CD4-positive, alpha-beta T cell treated with Interleukin-12 subunit alpha and Interleukin-12 subunit beta, for 1 hour (primary cell): ENCODE measurements at places on chromosomes 2 and 18.

GRCh38 chr2:65634304-65634703 is 201.9 kb upstream of the SPRED2 start:
- DNase-seq: no peak

GRCh38 chr2:46302005-46302695 is 4.9 kb downstream of the EPAS1 start:
- DNase-seq: no peak

DNA sequence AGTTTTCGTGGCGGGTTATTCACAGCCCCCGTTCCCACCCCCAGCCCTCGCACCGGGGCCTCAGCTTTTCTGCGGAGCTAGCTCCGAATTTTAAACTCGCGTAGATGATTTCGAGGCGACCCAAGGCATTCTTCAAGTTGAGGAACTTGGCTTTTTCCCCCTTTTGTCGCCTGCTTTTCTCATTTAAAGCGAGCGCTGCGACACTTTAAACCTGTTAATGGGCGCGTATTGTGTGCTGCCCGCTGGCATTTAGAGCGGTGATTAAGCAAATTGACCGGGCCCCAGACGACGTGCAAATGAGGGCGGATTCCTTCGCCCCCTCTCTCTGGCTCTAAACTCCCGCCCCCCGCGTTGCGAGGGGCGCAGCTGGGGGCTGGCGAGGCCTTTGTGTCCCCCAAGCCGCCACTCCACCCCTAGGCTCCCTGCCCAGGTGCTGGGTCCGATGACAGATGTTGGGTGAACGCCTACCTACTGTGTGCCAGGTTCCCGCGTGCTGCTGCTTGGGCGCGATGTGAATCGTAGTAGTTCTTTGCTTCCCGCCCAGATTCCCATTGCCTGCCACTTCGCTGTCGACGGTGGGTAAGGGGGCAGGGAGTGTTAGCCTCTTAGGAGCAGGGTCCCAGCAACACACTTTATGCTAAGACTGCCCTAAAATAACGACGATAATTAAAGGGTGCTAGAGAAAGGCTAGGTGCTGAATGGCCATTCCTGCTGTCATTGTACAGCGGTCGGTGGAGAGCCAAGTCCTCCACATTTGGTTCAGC is 1.9 kb downstream of the TCF7L1 start:
- DNase-seq: no peak

DNA sequence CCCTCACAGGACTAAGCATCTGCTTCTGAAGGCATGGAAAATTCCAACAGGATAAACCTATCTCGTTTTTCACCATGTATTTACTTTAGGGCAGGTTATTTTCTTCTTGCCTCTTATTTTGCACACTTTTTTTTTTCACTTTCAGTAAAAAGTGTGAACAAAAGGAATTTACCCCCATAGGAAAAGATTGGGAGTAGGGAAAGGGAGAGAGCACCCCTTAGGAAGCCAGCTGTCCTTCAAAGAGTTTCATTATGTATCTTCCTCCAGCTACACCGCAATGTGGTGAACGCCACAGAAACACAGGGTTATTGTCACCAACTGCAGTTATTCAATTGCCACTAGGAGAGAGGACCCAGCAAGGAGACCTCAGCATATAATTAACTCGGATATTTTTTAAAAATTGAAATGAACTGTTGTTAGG is 286.2 kb upstream of the VRK2 start:
- DNase-seq: no peak

- peak; percentile 23 for DNase-seq
These were observed 114.0 kb upstream of the STON1 start for GRCh38 chr2:48415836-48416515.
